ENCODE measurements at places on chromosomes 12 and 14.

GRCh38 chr12:65810036-65810435 is 14.2 kb upstream of the HMGA2 start:
- DNase-seq = peak; percentile 78

- peak; percentile 96 for DNase-seq
Measured at GRCh38 chr14:54730156-54730961, 163.4 kb downstream of the SAMD4A start.

DNA sequence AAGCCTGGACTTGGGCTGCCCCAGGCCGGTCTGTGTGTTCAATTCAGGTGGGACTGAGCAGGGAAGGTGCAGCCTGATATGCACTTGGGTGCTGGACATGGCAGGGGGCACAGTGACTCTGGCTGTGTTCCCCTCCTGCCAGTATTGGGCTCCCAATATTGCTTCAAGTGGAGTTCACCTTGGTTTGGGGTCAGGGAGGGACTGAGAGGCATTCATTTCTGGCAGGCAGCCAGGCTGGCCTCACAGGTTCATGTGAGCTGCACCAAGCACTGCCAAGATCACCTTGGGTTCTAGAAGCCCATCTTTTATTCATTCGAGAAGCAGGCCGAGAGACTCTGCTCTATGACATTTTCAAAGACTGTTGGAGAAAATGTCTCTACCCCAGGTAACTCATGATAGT is 245.0 kb downstream of the CHST11 start:
- no peak for DNase-seq

DNA sequence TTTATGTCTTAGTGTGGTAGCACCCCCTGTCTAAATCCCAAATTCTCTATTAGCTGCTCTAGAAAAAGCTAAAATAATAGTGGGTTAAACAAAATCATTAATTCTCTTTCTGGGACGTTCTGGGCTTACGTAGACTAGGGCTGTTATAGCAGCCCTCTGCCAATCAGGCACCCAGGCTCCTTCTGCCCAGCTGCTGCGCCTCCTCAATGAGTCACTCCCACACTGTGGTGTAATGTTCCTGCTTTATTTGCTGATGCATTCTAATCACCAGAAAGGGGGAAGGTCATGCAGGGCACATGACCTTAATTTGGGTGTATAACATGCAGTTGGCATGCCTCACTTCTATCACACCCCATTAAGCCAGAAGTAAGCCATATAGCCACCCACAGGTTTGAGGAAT is 294.5 kb downstream of the GALC start:
- DNase-seq = no peak

DNA sequence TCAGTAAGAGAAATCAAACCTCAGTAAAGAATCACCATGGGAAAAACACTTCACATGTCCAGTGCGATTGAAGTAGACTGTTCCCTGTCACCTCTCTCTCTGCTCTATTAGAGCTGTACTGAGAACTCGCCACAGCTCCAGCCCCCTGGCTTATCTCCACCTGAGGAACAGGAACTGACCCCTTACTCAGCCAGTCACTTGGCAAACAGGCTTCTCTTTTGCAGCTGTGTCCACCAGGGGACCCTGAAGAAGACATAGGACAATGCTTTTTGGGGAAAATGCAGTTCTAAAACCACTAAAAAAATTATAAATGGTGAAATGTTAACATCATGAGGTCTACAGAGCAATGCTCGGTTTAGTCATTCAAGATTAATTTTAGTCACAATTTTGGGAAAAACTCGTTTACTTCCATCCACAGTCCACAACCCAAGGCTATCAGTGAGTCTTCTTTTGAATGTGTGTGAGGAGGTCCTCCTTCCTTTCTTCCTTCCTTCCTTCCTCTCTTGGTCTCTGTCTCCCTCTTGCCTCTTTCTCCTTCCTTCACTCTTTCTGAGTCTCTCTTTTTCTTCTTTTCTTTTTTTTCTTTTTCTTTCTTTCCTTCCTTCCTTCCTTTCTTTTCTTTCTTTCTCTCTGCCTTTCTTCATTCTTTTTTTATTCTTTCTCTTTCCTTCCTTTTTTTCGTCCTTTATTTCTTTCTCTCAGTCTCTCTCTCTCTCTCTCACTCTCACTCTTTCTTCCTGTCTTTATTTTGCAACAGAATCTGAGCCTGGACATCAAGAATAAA is 1189.5 kb upstream of the TMEM132C start:
- no peak for DNase-seq

DNA sequence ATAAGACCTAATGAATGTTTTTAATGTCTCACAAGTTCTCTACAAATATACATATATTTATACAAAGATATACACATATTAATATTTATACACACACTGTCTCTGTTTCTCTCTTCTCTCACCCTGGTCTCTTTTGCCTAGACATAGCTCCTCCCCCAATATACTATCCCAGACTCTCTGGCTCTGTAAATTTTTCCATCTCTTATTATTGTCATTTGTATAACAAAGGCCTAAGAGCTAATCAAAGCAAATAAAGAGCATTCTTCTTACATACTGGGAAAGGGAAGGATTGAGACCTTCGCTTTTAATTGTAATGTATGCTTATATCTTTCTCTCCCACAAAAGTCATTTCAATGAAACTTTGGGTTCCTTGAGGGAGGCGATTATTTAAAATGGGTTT is 318.1 kb downstream of the ADAMTS20 start:
- DNase-seq = no peak

- DNase-seq = no peak
Measured at GRCh38 chr12:64450711-64451486, 1.0 kb upstream of the TBK1 start.

- DNase-seq = no peak
Measured at GRCh38 chr12:47054659-47055058, 24.8 kb upstream of the PCED1B start.

DNA sequence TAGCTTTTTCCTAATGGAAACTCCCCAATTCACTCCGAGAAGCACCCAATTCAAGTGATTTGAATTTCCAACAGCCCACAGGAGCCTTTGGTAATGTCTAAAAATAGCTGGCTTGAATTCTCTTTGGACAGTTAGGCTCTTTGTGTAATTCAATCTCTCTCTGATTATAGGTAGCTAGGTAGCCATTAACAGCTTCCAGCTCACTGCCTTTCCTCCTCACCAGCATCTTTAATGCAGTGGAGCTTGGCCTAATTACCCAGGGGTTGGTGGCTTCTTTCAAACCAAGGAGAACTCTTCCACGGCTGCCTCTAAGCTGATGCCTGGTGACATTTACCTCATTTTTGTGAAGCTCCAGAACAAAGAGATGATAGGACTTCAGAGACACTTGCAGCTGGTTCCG is 86.4 kb downstream of the WSCD2 start:
- no peak for DNase-seq

- DNase-seq = peak; percentile 98
Measured at GRCh38 chr12:88241862-88242570, 99.9 kb downstream of the TMTC3 start.

DNA sequence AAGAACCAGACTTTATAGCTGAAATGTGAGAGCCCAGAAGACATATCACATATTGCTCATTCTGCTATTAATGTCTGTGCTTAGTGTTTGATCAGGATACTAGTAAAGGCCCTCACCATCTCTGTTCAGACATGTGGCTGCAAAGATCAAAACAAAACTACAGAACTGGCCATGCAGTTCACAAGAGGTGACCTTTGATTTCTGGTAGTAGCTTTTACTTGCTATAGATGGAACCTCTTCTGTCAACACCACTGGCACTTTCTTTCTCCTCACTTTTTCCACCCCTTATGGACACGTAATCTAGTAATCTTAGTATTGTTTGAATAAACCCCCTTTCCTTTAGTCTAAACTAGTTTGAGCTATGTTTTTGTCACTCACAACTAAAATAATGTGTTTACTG is 214.8 kb downstream of the EPS8 start:
- DNase-seq = no peak

DNA sequence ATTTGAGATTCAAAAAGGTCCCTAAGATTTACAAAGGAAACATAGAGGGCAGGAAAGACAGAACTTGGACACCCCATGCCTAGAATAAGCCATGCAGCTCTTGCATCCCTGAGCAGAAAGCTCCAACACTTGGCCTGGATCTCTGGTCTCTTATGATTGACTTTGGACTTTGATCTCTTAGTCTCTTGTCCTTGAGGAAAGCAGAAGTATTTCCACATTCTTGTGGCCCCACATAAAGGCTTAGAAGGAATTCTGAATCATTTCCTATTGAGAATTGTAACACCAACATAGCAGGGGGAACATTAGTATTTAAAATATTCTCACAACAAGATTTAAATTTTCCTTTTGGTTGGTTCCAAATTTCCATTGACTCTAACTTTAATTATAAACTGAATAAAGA is 283.7 kb upstream of the PRKD1 start:
- DNase-seq = no peak

GRCh38 chr12:95231190-95231589 is 13.6 kb downstream of the VEZT start:
- DNase-seq = no peak

DNA sequence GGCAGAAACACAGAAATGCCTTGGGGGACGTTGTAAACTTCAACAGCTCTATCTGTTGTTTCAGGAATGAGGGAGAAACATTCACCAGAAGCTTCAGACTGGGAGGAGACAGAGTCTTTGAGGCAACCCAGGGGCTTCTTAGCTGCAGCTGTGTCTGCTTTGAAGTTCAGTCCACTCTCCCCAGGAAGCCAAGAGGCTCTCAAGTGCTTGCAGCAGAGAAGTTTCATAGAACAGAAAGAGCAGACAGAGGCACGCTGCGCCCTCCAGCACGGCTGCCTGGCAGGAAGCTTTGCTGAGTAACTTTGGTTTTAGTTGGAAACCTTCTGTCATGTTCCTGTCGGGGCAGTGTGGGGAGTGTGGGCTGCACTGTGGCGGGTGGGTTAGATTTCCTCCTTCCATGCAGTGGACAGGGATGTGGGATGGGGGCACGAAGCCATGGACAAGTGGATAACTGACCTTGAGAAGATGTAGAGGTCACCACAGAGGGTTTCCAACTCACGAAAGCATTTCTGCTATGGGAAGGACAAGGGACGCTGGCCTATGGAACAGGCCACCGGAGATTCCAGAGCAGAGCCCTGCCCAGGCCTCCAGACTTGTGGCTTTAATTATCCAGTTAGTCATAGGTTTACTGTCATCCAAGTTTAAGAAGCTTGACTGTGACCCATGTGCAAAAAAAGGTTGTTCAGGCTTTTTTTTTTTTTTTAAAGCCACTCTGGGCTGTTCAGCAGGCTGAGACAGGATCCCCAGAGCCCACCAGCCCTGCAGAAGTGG is 107.7 kb downstream of the ARF6 start:
- peak; percentile 92 for DNase-seq

DNA sequence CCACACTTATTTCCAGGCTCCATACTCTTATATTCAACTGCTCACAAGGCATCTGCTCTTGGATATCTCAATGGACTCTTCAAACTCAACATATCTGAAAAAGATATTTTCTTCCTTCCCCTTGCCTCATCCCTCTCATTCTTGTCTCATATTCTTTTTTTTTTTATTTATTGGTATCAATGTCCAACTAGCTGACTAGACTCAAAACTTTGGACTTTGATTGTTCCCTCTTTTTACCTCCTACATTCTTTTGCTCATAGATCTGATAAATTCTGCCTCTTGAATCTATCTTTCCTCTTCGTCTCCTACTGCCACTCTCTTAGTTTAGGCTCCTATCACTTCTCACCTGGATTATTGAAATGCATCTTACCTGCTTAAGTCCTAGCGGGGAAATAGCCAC is 25.8 kb downstream of the ARF6 start:
- DNase-seq = no peak

DNA sequence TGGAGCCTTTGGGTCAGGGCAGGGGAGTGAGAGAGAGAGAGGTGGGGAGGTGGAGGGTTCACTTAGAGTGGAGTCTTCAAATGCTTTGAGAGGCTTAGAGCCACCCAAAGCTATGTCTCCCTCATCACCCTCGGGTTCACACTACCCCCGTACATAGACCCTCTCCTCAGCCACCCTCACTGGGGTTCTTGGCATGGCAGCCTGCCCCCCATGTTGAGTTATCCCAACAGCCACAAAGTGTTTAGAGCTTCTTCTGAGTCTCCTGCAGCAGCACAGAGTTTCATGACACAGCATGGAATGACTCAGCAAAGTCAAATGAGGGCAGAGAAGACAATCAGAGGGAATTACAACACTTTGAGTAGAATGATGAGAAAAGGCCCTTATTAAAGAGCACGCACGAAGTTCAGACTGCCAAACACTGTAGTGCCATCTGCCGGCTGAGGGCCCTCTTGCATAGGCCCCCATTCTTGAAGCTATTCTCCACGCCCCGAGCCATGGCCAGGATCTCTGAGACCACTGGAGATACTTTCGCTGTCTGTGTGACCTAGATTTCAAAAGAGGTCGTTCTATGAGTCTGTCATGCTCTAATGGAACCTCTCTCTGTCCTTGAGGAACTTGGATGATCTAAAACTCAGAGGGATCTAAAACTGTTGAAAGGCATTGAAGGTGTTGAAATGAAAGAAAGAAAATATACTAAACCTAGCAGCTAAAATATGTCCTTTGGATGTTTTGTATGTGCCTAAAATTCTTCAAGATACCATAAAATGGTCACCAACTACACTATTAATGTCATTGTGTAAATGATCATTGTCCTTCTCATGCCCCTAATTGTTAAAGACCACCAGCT is 221.9 kb downstream of the PELI2 start:
- DNase-seq = peak; percentile 82

- no peak for DNase-seq
Measured at GRCh38 chr12:2070440-2071045, 17.8 kb downstream of the CACNA1C start.

- DNase-seq = no peak
Measured at GRCh38 chr14:72471346-72471745, 422.6 kb downstream of the DPF3 start.

DNA sequence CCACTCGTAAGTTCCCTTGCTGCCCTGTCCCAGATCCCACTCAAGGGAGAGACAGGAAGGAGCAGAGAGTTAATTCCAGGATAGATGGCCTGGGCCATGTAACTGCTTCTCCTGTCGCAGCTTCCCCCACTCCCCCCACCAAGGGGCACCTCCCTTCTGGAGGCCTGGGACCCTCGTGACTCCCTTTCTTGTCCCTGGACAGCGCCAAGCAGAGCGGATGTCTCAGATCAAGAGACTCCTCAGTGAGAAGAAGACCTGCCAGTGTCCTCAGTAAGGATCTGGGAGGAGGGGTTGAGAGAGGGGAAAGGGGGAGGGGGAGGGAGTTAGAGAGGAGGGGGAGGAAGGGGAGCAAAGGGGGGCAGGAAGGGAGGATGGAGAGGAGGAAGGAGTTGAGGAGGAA is 3.0 kb upstream of the GPR162 start:
- no peak for DNase-seq

GRCh38 chr12:125202421-125202820 is 137.2 kb downstream of the AACS start:
- no peak for DNase-seq

- no peak for DNase-seq
Measured at GRCh38 chr12:132950844-132951535, 5.1 kb downstream of the ZNF605 start.

GRCh38 chr12:56541631-56542030 is 20.0 kb downstream of the RBMS2 start:
- no peak for DNase-seq

GRCh38 chr12:49331380-49332222 is 5.4 kb downstream of the C1QL4 start:
- peak; percentile 38 for DNase-seq

DNA sequence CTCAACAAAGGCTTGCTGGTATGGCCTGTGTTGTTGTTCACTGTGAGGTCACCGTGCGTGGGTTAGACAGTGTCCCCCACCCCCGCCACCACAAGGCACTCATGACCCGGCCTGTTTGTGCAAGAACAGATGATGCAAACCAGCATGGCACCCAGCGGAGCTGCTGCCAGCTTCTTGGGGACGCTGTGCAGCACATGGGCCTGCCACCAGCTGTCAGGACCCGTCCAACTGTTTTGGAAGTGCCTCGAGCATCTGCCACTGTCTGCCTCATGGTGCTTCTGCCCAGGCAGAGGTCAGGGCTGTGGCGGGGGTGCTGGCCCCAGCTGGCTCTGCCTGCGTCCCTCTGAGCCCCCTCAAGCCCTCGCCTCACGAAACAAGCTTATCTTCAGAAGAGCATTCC is 1.5 kb downstream of the ASB2 start:
- DNase-seq = no peak

Data from HFF-Myc (cell line).